ENCODE measurements at places on chromosomes 6 and 20.

DNA sequence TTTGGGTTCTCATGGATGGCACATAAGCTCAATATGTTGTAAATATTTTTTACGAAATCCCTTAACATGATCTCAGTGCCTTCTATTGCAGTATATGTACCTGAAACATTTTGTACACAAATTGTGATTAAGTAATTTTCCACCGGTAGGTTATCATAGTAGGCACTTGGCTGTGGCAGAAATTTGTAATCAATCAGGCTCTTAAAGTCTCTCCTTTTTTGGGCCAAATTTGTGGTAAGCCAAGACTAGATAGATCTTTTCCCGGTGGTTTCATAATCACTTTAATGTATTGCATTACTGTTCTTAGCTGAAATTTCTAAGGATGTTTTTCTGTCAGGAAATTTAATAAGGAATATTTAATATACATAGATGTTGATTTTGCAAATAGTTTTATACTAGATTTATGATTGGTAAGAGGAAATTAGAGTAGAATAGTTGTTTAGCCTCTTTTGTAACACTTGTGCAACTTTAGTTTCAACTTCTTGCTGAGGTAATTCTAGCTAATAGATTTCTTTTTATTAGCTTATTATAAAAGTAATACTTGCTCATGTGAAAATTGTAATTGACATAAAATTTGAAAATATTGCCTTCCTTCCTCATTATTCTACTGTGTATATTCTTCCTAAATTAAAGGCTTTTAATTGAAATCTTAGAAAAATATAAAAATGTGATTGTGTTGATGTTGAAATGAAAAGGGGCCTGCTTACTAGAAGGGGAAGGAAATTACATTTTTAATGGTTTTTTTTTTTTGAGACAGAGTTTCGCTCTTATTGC, 3.2 kb downstream of the PCMT1 start:
- no peak for DNase-seq

DNA sequence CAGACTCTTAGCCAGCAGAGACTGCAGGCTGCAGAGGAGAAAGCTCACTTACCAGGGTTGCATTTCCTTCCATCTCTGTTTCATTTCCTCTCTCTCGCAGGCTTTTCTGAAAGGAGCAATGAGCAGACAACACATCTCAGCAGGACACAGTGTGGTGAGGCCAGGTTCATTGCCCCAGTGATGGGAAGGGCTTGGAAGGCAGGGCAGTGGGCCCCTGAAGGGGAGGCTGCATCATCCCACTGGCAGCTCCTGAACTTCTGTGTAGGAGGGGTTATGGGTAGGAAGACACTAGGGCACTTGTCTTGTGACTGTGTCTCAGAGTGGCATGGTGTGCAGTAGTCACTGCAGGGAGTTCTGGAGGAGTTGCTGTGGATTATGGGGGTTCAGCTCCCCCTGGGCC, 246.8 kb downstream of the QKI start:
- no peak for DNase-seq

- no peak for DNase-seq
These were observed 80.7 kb upstream of the PTPRK start for GRCh38 chr6:128601060-128601459.

- DNase-seq: no peak
These were observed 38.8 kb upstream of the PLEKHG1 start for GRCh38 chr6:150560884-150561219.

- DNase-seq: no peak
These were observed 182.7 kb downstream of the TBX18 start for GRCh38 chr6:84581494-84582259.

DNA sequence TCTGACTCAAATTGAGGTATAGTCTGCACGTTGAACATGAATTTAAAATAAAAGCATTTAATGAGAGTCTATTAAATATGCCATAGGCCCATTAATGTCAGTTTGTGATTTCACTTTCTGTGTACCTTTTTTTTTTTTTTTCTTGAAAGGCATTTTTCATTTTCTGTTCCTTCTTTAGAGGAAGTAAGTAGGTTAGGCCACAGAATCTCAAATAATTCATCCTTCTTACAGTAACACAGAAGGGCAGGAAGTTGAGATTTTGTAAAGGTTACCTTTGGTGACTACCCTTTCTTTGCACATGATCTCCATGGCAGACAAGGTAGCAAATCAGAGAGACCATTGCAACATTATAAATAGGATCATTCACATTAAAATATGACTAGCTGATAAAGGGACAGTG, 9.6 kb downstream of the L3MBTL3 start:
- DNase-seq: no peak

DNA sequence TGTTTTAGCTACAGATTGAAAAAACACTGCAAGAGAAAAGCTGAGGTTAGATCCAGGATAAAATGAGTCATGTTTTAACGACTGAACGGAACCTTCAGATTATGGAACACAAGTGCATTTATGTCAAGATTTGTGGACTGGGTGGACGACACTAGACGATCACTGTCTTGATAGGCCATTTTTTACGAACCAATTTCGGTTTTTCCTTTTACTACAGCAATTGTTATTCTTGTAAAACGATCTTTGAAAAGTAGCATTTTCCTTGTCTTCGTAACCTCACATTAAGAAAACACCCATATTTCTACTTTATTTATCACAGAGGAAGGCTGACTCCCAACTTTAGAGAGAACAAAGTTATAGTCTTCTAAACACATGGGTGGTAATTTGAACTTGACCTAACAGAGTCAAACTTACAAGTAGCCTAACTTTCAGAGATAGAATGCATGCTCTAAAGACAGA, 294.2 kb upstream of the TCF21 start:
- DNase-seq: no peak

GRCh38 chr6:17081860-17082508, 19.9 kb upstream of the STMND1 start:
- no peak for DNase-seq

GRCh38 chr20:5511930-5512329, 195.2 kb upstream of the PROKR2 start:
- no peak for DNase-seq

GRCh38 chr6:71478834-71479541, 190.4 kb downstream of the OGFRL1 start:
- DNase-seq: no peak

- no peak for DNase-seq
These were observed 705.4 kb downstream of the PTPRT start for GRCh38 chr20:42484335-42484734.

DNA sequence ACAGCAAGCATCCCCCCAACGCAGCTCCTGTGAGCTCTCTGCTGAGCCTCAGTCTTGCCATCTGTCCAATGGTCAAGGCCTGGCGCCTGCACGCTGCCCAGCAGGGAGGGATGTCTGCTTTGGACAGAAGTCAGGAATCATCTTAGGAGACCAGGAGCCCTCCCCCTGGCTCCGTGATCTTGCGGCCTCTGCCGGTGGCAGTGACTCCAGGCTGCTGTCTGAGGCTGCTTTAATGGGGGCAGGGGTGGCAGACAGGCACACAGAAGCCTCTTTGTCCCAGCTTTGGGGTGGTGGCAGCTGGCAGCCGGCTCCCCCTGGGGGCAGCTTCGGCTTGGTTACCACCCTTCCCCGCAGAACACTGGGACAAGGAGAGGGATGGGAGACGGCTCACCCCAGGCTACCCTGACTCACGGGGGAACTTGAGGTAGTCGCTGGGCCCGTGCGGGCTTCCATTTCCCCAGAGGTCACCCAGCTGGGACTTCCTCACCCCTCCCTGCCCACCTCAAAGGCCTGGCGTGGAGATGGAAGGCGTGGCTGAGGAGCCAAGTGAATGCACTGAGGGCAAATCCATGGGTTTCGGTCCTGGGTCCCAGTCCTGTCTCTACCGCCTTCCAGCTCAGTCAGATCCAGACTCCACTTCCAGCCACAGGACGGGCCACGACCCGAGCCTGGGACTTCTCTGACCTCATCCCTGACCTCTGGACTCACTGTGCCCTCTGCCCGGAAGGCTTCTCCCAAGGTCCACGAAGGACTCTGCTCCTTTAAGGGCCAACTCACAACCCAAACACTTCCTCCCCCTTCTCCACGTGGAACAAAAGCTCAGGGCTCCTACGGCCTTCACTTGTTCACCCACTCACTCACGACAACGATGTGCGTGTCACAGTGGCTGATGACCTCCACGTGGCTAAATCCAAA, 14.8 kb downstream of the PEDS1 start:
- no peak for DNase-seq

DNA sequence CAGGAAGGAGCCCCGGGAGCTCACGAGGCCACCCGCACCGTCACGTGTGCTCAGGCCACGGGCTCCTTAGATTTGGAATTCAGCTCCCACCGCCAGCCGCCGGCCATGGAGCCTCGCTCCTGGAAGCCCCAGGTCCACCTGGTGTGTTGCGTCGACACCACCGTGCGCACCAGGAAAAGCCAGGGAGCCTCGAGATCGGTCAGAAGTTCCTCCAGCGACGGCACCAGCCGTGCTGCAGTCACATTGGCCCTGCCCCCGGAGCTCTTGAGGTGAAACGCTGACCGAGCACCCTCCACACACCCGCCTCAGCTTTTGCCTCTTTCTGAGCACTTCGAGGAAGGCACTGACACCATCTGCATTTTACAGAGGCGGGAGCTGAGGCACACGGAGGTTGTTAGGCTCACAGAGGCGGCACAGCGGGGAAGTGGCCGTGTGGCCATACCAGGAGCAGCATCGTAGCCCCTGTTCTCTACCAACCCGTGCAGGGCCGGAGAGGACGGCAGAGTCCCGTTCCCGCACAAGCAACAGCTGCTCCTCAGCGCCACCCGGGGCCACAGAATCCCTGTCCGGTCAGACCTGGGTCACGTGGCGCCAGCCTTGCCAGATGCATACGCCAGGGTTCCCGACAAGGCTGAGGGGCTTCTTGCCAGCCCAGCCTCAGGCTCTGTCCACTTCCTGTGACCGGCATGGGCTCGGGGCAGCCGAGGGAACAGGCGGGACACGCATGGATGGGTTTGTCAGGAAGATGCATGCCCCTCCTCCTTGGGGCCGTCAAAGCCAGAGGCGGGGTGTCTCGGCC, 7.6 kb downstream of the NKAIN4 start:
- DNase-seq: no peak

DNA sequence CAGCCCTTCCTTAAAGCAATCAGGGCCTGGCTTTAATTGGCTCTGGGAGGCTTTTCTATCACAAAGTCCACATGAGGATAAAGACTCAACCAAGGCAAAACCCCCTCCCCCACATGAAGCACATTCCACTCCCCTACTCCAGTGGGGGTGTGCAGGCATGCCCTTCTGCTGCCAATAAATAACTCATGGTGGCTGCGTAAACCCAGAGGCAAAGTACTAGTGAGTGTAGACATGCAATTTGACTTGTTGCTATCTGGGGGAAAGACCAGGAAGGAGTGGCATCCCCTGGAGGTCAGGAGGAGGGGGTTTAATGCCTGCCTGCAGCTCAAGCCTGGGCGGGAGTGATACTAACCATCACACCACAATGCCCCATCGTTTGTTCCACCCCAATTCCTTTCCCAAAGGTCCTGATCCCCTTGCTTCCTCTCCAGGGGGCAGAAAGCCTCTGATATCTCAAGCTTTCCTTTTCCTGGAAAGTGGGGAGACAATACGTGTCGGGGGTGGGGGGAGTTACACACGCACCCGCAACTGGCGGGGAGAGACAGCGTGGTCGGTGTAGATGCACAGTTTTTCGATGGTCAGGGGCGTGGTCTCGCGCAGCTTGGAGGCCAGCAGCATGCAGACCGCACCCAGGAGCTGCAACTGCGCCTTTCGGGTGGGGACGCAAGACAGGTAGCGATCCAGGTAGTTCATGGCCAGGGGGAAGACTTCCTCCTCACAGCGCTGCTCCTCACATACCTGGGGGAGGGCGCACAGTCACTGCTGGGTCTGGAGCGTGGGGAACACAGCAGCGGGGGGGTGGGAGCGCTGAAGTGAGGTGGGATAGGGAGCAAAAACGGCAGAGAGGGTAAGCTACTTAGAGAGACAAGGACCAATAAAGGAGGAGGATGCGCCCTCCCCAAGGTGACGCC, 1.5 kb downstream of the CCND3 start:
- DNase-seq: peak; percentile 73

GRCh38 chr6:71206089-71206488, 82.5 kb upstream of the OGFRL1 start:
- DNase-seq: no peak

DNA sequence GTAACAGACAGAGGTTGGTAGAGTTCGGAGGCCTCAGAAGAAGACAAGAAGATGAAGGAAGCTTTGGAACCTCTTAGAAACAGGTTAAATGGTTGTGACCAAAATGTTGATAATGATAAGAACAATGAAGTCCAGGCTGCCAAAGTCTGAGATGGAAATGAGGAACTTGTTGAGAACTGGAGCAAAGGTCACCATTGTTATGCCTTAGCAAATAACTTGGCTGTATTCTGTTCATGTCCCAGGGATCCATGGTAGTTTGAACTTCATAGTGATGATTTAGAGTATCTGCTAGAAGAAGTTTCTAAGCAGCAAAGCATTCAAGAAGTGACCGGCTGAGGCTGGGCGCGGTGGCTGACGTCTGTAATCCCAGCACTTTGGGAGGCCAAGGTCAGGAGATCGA, 11.1 kb upstream of the LSM14B start:
- DNase-seq: no peak

GRCh38 chr6:101090281-101090680, 209.2 kb upstream of the ASCC3 start:
- no peak for DNase-seq

DNA sequence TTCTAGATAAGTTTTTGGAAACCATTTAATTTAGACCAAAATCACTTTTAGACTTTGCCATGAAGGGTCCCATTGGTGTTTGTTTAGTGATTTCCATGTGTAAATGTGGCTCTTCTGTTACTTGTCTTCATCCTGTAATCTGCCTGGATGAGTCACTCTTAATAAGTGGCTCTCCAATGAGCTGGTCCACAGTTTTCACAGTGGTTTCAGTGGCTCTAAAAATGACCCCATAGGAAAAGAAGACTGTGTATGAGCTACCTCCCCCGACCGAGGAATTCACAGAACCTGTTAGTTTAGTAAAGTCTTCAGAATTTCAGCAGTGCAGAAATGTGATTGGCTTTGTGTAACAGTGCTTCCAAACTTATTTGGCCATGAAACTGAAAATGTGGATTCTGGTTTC, 492.0 kb upstream of the MARCKS start:
- no peak for DNase-seq

Measured in hematopoietic multipotent progenitor cell treated with erythropoietin and hydrocortisone succinate and interleukin-3 and kit ligand, for 8 days (in vitro differentiated cells).